IMR-90 (cell line): ENCODE measurements at places on chromosomes 6 and 20. TPM values are rescaled to one million over a fixed set of nuclear protein-coding genes. Genes with fewer than 3 reads are reported as not detected.
A peak's percentile ranks its signal among the peaks of the same experiment; 100 is the strongest.

The PLEKHG1 gene
- 0.28 and 0.36 TPM in 2 replicates for total RNA-seq

The SIRPB2 gene
- not detected in 2 replicates for total RNA-seq

The ATRN gene
- 42.5 and 46.2 TPM in 2 replicates for total RNA-seq

The HUS1B gene
- 0.36 and 0.56 TPM in 2 replicates for total RNA-seq

The MRPS10 gene
- total RNA-seq: 47.0 and 71.1 TPM in 2 replicates

The GRIK2 gene
- 15.2 and 15.8 TPM in 2 replicates for total RNA-seq

The CLPSL2 gene
- total RNA-seq: not detected in 2 replicates

- H3K4me1 ChIP-seq: peaks cover 14% of the 10 kb centered on the region
- H3K27me3 ChIP-seq: no peaks in the 10 kb centered on the region
- H3K36me3 ChIP-seq: peaks cover 54% of the 10 kb centered on the region
- H3K27ac ChIP-seq: peak overlapping the region; percentile 100
- H3K4me3 ChIP-seq: peak overlapping the region; percentile 97
Observed at GRCh38 chr6:30682143-30683117, 4.0 kb downstream of the PPP1R18 start.

- DNase-seq: peak; percentile 41
- H3K27ac ChIP-seq: no peak overlapping the region
- no peaks in the 10 kb centered on the region for H3K4me1 ChIP-seq
- H3K36me3 ChIP-seq: no peaks in the 10 kb centered on the region
- peaks cover 5% of the 10 kb centered on the region for H3K27me3 ChIP-seq
Observed at GRCh38 chr6:138004430-138005287, 102.6 kb downstream of the PERP start.

GRCh38 chr6:158376631-158377081 lies 64.4 kb downstream of the TULP4 start:
- no peaks in the 10 kb centered on the region for H3K36me3 ChIP-seq
- peak; percentile 89 for DNase-seq
- H3K27ac ChIP-seq: no peak overlapping the region

DNA sequence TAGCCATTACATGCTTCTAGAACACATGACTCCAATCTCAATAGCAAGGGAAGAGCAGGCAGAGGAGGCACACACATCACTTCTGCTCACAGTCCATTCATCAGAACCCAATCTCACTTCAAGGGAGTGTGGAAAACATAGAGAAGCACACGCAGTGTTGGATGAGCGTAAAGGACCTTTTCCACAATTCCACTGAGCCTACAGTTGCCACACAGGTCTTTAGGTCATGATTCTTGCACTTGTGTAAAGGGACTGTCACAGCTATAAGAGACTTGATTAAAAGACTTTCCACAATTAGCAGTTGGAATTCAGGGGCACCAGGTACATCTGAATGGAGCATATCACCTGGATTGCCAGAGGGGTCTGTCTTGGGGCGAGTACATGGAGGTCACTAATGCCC lies 86.2 kb downstream of the TBC1D7 start:
- H3K27ac ChIP-seq: no peak overlapping the region
- H3K4me3 ChIP-seq: no peak overlapping the region

- H3K27ac ChIP-seq: peak within 1 kb of the TSS; percentile 82
- no peaks in the 10 kb centered on the region for H3K36me3 ChIP-seq
- peaks cover 5% of the 10 kb centered on the region for H3K4me1 ChIP-seq
- peak; percentile 70 for DNase-seq
- H3K27me3 ChIP-seq: no peaks in the 10 kb centered on the region
- peak within 1 kb of the TSS; percentile 85 for H3K4me3 ChIP-seq
Observed at GRCh38 chr6:130365166-130366106, at the start of gene TMEM200A. Gene TMEM200A, plus strand, starts transcription at chr6:130366017. Its CDS starts 74,406 bp downstream, at chr6:130440423.

DNA sequence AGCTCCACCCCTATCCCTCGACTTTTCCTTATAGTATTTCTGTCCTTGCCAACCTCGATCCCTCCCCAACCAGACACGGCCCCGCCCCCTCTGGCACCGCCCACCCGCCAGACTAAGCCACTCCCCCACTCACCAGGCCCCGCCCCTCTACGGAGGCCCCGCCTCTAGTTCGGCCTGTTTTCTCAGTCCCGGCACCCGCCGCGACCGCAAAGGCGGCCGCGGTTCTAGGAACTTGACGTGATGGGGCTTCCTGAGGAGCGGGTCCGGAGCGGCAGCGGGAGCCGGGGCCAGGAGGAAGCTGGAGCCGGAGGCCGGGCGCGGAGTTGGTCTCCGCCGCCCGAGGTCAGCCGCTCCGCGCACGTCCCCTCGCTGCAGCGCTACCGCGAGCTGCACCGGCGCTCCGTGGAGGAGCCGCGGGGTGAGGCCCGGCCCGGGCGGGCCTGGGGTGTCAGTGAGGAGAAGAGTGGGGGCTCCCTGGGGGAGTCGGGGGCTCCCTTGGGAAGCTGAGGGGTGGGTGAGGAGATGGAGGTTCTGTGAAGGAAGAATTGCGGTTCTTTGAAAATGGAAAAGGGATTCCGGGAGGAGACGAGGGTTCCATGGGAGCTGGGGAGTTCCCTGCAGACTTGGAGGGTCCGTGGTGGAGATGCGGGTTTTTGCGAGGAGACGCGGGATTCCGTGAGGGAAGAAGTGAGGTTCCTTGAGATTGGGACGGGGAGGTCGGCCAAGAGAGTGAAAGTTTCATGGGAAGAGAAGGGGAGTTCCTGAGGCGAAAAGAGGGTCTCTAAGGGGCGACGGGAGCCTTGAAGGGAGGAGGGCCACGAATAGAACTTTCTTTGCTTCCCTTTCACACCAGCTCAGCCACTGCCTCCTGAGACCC lies at the start of gene ACSS2:
Gene ACSS2 (plus strand): TSS at position 207 of the 877 bp plus-strand sequence. CDS start 34 bp downstream, at position 241.
- no peaks in the 10 kb centered on the region for H3K36me3 ChIP-seq
- peak within 1 kb of the TSS; percentile 67 for H3K4me3 ChIP-seq
- peak; percentile 97 for DNase-seq

GRCh38 chr20:57259938-57260921 lies 6.2 kb downstream of the BMP7 start:
- no peaks in the 10 kb centered on the region for H3K4me1 ChIP-seq
- H3K4me3 ChIP-seq: no peak overlapping the region
- H3K36me3 ChIP-seq: no peaks in the 10 kb centered on the region
- no peak for DNase-seq

GRCh38 chr20:41952166-41952565 lies 334.0 kb upstream of the CHD6 start:
- no peak for DNase-seq
- H3K4me1 ChIP-seq: no peaks in the 10 kb centered on the region
- no peak overlapping the region for H3K27ac ChIP-seq
- H3K27me3 ChIP-seq: no peaks in the 10 kb centered on the region
- no peaks in the 10 kb centered on the region for H3K36me3 ChIP-seq

DNA sequence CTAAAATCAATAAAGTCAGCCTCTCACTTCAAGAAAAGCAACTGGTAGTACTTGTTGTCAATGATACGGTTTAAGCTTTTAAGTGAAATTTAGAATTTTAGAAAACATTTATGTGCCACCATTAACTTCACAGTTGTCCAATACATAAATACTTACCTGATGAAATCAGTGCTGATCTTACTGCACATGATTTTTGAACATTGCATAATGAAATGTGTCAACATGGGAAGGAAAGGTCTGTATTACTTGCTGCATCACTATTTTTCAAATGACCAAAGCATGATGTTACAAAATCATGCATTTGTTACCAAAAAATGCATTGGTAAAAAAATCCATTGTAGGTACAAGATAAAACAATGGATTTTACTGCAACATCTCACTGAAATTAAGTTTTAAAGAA lies 284.3 kb downstream of the EPM2A start:
- H3K4me1 ChIP-seq: no peaks in the 10 kb centered on the region
- H3K27me3 ChIP-seq: no peaks in the 10 kb centered on the region
- DNase-seq: no peak

- H3K27me3 ChIP-seq: no peaks in the 10 kb centered on the region
- DNase-seq: peak; percentile 39
- H3K36me3 ChIP-seq: peaks cover 10% of the 10 kb centered on the region
- H3K4me3 ChIP-seq: no peak overlapping the region
- peaks cover 5% of the 10 kb centered on the region; the same call in 1 of the 2 replicates for H3K4me1 ChIP-seq
- H3K27ac ChIP-seq: no peak overlapping the region
Observed at GRCh38 chr20:50625986-50626677, 65.2 kb downstream of the RIPOR3 start.

- H3K27ac ChIP-seq: no peak overlapping the region
- H3K27me3 ChIP-seq: peaks cover 20% of the 10 kb centered on the region
- no peaks in the 10 kb centered on the region for H3K36me3 ChIP-seq
- no peak overlapping the region for H3K4me3 ChIP-seq
Observed at GRCh38 chr20:62208795-62209755, 11.0 kb downstream of the HRH3 start.

- no peaks in the 10 kb centered on the region for H3K4me1 ChIP-seq
- H3K27me3 ChIP-seq: no peaks in the 10 kb centered on the region; the same call in 1 of the 2 replicates
- no peak overlapping the region for H3K4me3 ChIP-seq
- H3K27ac ChIP-seq: no peak overlapping the region
Observed at GRCh38 chr6:28534306-28534705, 8.6 kb downstream of the GPX5 start.

DNA sequence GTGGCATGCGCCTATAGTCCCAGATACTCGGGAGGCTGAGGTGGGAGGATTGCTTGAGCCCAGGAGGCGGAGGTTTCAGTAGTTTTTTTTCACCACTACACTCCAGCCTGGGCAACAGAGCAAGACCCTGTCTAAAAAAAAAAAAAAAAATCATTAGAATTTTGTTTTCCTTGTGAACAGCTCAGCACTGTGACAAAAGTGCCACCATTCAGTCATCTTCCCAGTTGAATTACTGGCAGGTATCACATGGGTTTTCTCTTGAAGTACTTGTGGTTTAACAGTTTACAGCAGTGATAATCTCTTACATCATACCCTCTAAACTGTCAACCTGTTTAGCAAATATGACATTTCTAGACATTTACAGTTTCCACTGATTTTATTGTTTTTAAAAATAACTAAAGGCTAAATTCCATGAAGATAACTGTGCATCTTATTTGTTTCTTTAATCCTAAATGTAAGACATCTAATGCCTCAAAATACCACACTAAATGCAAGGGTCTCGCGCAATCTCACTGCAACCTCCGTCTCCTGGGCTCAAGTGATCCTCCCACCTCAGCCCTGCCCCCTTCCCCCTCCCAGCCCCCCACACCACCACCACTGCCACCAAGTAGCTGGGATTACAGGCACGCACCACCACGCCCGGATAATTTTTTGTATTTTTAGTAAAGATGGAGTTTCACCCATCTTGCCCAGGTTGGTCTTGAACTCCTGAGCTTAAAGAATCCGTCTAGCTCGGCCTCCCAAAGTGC lies 7.0 kb downstream of the TRPC4AP start:
- peaks cover 5% of the 10 kb centered on the region; the same call in 1 of the 2 replicates for H3K4me1 ChIP-seq
- no peaks in the 10 kb centered on the region for H3K27me3 ChIP-seq
- H3K27ac ChIP-seq: no peak overlapping the region

- H3K4me1 ChIP-seq: no peaks in the 10 kb centered on the region
- H3K4me3 ChIP-seq: no peak overlapping the region
- no peak overlapping the region for H3K27ac ChIP-seq
- no peaks in the 10 kb centered on the region for H3K36me3 ChIP-seq
Observed at GRCh38 chr6:150304429-150304828, 64.4 kb upstream of the IYD start.

- no peaks in the 10 kb centered on the region for H3K27me3 ChIP-seq
- no peaks in the 10 kb centered on the region for H3K36me3 ChIP-seq
- H3K27ac ChIP-seq: no peak overlapping the region
Observed at GRCh38 chr6:132937466-132937906, 123.1 kb downstream of the RPS12 start.

DNA sequence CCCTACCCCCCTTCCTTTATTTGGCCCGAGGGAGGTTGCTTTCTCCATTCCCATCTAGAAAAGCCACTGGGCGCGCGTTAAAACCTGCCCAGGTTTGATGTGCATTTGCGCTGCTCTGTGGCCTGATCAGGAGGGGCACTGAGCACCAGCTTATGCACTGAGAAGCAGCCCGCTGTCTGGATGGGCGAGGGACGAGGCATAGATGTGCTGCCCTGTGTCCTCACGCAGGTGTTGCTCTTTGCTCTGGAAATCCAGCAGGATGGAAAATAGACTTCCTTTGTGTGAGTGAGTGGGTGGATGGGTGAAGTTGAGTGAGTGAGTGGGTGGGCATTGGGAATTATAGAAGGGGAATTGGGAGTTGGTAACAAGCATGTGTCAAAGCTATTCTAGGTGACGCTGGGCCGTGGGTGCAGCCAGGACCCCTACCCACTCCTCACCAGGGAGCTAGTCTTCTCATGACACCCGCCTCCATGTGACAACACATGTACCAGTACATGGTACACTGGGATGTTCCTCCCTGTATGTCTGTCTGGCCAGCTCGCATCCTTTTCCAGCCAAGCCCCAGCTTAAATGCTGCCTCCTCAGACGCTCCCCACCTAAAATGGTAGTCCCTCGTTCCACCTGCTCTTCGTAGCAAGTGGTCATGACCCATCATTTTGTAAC lies 162.6 kb downstream of the DTNBP1 start:
- no peaks in the 10 kb centered on the region for H3K27me3 ChIP-seq
- H3K27ac ChIP-seq: no peak overlapping the region
- H3K36me3 ChIP-seq: peaks cover 48% of the 10 kb centered on the region
- H3K4me3 ChIP-seq: no peak overlapping the region

GRCh38 chr6:27130668-27131428 lies 116.7 kb upstream of the PRSS16 start:
- no peaks in the 10 kb centered on the region for H3K27me3 ChIP-seq
- peaks cover 2% of the 10 kb centered on the region; the same call in 1 of the 2 replicates for H3K4me1 ChIP-seq
- H3K36me3 ChIP-seq: no peaks in the 10 kb centered on the region
- peak overlapping the region; percentile 88 for H3K27ac ChIP-seq

DNA sequence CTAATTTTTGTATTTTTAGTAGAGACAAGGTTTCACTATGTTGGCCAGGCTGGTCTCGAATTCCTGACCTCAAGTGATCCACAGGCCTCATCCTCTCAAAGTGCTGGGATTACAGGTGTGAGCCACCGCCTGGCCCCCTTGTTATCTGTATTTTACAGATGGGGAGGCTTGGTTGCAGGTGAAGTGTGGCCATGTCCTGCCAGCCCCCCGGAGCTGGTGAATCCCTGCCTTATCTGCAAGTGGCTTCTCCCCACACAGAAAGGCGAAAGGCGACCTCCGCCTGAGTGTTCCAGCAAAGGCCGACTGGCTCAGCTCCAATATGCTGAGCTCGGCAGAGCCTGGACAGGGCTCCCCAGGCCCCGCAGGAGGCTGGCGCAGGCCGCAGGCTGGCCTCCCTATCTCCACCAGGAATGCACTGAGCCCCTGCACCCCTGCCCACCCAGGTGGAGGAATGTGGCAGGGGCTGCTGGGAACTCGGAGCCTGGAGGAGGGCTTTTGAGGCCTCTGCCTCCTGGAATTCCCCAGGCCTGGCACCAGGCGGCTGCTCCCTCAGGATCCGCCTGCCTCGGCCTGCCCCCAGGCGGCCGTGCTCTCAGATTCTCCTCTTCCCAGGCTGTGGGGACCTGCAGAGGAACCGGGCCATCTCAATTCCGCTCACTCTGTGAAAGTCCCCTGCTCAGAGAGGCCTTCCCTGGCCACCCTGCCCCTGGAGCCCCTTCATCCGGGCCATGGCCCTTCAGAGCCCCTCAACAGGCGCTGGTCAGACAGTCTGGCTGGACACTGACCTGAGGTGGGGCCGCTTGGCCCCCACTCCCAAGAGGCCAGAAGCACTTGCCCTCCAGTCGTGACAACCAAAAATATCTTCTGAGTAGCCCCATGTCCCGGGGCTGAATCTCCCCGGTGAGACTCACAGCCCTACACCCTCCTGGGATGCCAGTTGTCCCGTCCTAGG lies 9.3 kb upstream of the LAMA5 start:
- H3K4me3 ChIP-seq: no peak overlapping the region
- no peaks in the 10 kb centered on the region for H3K36me3 ChIP-seq
- peaks cover 30% of the 10 kb centered on the region for H3K4me1 ChIP-seq
- H3K27ac ChIP-seq: no peak overlapping the region
